Posterior vena cava (tissue), 2 donors: ENCODE measurements at places on chromosomes 5 and 9. TPM values are rescaled to one million over a fixed set of nuclear protein-coding genes. Genes with fewer than 3 reads are reported as not detected.

Gene CFAP77
- total RNA-seq = not detected

Gene TICAM2
- 7.9 TPM for total RNA-seq

Gene TSC1
- total RNA-seq = 33.5 TPM

Gene TAF11L10
- total RNA-seq = not detected

Gene KIF12
- not detected for total RNA-seq

Gene PCDHGA5
- total RNA-seq = 5.2 TPM

Gene PCDHA9
- 0.14 TPM for total RNA-seq

Gene C9
- total RNA-seq = 0.19 TPM

Gene TDRD7
- 12.0 TPM for total RNA-seq

Gene DMRT1
- total RNA-seq = not detected

Gene MED27
- 24.5 TPM for total RNA-seq

Gene ANKRD20A1
- 2.2 TPM for total RNA-seq

Gene DRD1
- total RNA-seq = 0.29 TPM

Gene OR1L6
- not detected for total RNA-seq

Gene PCDHA4
- 0.32 TPM for total RNA-seq

Gene HRCT1
- total RNA-seq = 4.8 TPM
